LoVo (cell line): ENCODE measurements at places on chromosomes 5 and 9.

DNA sequence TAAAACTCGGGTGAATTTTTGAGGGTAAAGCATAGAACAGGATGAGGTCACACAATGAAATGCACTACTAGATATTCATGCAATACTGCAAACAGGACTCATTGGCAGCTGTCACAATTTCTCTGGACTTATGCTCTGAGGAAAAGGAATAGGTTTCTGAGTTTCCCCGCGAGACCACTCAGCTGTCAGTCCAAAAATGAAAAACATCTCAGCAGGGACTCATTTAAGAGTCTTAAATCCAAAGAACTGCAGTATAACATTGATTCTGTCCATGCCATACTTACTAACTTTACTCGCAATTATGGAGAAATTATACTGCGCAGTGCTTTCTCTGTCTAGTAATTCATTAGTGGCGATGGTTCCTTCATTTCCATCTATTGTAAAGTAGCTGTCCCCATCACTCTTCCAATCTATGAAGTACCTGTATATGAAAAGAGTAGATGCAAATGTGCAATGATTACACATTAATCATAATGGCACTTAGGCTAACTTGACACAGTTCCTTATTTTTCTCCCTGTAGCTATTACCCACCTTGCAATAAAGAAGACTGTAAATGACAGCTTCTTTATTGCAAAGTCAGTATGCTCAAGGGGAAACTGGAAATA is 1070.0 kb downstream of the CDH12 start:
- no peak for DNase-seq

GRCh38 chr5:68141494-68141893 is 74.1 kb upstream of the PIK3R1 start:
- no peak for DNase-seq

DNA sequence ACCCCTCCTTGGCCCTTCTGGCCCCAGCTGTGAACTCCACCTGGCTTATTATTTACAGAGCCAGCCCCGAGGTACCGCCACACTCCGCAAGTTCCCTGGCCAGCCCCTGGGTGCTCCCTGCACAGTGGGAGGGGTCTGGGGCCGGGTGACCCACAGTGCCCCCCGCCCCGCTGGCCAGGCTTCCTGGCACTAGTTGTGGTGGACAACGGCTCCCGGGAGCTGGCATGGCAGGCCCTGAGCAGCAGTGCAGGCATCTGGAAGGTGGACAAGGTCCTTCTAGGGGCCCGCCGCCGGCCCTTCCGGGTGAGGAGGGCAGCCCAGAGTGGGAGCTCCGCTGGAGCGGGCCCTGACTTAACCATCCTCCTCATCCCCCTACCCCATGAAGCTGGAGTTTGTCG is 3.9 kb downstream of the MAMDC4 start:
- DNase-seq = no peak

DNA sequence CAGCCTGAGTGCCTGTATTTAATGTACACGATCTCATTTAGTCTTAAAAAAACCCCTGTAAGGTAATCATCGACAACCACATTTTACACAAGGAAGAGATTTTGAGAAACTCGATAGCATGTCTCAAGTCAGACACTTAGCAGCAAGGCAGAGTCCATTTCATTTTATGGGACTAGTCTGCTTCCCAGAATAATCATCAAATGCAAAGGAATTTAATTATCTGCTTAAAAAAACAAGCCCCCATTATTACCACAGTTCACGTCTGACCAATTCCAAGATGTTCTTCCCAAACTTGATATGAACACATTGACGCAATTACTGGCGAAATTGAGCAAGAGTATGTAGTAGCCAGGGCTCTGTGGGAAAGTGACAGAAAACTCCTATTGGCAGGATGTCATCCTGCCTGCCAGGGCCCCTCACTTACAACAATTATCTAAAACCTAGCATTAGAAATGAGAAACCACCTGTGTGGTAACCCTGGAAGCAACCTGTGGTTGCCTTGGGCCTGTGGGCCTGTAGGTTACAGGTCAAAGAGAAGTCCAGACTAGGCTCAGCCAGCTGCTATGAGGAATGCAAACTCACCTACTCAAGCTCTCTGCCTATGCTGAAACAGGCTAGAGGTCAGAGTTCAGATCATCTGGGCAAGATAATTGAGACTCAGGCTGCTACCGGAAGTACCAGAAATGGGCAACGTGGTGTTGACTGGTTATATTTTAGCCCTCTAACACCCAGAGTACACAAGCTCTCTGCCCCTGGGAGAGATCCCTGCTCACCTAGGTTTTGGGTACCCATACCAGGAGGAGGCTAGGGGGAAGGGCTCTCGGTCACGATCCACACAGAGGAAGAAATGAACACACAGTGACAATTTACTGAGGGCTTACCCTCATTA is 1.6 kb downstream of the B4GALT1 start:
- DNase-seq = peak; percentile 60

- peak; percentile 41 for DNase-seq
These were observed 4.8 kb upstream of the DPM2 start for GRCh38 chr9:127942216-127943010.

GRCh38 chr5:176877793-176878331 is 21.3 kb downstream of the HK3 start:
- DNase-seq = no peak

GRCh38 chr9:75653335-75653734 is 237.1 kb upstream of the PCSK5 start:
- DNase-seq = no peak

GRCh38 chr5:83397658-83398057 is 73.9 kb upstream of the VCAN start:
- no peak for DNase-seq

GRCh38 chr5:105782501-105782900 is 1888.2 kb downstream of the EFNA5 start:
- DNase-seq = no peak

DNA sequence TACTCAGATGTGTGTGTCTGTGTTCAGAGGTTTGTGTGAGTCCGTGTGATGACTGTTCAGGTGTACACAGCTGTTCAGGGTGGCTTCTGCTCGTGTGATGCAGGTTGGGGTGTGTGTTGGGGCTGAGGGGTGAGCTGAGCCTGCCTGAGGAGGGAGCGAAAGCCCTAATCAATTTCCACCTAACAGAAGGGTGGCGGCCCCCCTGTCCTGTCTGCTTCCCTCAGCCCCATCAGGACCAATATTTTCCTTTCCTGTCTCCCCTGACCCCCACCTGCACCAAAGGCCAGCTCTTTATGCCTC is 30.2 kb downstream of the LHX2 start:
- DNase-seq = no peak

GRCh38 chr9:19154135-19154612 is 26.9 kb upstream of the PLIN2 start:
- no peak for DNase-seq

DNA sequence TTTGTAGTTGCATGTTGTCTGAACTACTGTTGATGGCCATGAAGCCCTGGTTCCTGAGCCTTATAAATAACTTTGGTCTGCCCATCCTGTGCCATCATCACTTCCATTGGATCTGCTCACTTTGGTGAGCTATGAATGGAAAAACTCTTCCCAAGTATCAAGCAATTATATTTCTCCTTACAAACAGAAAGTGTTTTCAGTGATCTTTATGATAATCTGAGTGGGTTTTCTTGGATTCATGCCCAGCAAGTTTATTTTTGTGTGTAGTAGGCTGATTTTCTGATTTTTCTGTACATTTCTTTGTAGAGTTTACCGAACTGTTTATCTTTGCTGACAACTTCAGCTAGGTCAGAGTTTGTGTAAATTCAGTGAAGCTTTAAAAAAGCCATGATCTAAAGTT is 31.0 kb downstream of the CAMK4 start:
- no peak for DNase-seq

GRCh38 chr5:98791001-98791519 is 17.6 kb downstream of the RGMB start:
- DNase-seq = no peak

DNA sequence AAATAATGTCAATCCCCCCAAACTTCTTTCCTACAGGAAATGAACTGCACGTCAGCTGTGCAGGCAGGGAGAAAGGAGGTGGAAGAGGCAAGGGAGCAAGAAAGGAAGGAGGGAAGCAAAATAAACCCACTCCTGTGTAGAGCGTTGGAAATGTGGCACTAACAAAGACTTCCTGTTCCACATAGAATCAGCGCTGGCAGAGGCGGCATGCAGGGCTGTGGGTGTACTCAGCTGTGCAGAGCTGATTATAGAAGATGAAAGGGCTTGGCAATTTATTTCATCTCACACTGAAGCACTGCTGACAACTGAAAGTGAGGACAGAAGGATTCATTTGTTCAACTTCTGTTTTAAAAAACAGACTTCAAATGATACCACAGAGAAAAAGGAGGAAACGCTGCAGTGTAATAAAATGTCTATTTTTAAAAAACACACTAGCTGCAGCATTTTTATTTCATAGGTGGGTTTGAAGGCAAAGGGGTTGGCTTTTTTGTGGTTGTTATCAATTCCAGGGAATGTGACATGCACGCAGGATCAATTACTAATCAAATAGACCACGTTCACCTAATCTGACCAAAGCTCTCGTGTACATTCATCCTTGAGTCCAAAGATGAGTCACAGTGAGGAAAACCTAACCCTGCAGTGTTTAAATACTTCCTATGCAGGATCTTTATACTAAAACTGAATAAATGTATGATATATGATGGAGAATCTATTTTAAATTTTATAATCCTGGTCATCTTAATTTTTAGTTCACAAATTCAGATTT is 583.5 kb downstream of the ZNF608 start:
- peak; percentile 33 for DNase-seq

- DNase-seq = no peak
These were observed 31.0 kb upstream of the FSD1L start for GRCh38 chr9:105416840-105417239.
